Omental fat pad (tissue), 4 donors: ENCODE measurements at places on chromosomes 16 and 17.

- no peak for DNase-seq
Observed at GRCh38 chr17:57608369-57609124, 136.6 kb downstream of the CCDC182 start.

DNA sequence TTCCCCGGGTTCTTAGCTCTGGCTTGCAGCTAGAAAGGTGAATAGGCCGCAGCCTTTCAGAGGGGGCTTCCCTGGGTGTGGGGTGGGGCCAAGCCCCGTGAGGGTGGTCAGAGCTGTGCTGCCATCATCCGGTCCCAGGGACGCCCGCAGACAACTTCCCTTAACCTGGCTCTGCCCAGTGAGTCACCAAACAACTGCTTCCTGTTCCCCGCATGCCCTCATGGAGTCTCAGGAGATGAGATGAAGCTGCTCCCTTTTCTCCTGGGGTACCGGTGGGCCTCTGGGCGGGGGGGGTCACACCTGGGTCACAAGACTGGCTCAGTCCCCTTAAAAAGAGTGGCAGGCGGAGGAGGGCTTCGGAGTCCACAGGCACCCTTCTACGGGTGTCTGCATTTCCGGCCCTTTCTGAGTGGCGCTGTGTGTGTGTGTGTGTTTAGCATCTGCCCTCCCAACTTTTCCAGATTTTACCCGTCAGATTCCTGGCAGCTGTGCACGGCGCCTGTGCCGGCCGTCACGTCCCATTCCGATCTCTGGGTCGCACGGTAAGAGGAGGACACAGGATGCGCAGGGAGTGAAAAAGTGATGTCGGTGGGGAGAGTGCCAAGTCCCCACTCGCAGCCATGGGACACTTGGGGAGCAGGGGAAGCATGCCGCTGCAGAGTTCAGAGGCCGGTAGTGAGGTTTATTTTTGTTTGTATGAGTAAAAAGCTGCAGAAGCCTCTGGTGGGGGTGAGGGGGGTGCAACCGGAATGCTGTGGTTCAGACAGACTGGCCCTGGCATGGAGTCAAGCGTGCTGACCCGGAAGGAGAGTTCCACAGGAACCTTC is 16.8 kb downstream of the HIC1 start:
- no peak for DNase-seq

DNA sequence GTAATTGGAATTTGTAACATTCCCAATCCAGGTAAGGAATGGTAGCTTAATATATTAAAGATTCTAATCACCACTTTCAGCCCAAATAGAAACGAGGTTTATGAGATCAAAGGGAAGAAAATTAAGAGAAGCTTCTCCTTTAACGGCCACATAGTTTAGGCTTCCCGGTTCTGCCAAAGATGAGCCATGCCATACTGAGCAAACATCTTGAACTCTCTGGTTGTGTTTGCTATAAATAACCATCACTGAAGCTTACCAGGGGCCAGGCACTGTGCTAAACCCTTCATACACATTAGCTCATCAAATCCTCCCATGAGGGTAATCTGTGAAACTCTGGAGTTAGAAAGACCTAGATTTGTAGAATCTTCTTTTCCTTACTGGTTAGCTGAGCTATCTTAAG is 2.8 kb downstream of the MYH11 start:
- DNase-seq: no peak

DNA sequence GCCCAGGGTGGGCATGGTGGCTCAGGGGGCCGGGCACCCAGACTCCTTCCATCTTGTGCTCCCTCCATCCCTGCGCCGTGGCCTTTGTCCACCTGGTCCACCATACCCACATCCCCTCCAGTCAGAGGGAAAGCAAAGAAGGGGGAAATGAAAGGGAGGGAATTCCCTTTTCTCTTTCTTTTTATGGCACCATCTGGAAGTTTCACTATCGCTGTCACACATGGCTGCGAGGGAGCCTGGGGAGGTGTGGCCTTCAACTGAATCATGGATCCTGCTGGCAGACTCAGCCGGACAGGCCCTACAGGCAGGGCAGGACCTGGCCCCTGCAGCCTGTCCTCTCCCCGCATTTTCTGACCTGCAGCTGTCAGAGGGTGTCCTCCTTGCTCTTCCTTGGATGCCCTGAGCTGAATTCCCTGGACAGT is 6.2 kb downstream of the SLC12A3 start:
- DNase-seq: no peak

DNA sequence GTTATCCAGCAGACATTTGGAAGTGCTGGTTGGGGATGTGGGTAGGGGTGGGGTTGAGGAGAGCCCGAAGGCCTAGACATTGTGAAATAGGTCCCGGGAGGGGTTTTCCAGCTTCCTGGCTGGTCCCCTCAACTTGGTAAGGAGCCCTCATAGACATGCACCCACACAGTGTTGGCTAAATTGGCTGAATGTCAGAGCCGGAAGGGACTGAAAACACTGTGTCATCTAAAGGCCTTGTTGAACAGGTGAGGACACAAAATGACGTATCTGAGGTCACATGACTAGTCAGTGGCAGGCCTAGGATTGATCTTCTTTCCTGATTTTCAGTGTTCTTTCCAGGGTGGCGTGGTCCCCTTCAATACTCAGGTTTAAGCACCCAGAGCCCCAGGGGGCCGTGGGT is 27.6 kb downstream of the ITGB3 start:
- no peak for DNase-seq

DNA sequence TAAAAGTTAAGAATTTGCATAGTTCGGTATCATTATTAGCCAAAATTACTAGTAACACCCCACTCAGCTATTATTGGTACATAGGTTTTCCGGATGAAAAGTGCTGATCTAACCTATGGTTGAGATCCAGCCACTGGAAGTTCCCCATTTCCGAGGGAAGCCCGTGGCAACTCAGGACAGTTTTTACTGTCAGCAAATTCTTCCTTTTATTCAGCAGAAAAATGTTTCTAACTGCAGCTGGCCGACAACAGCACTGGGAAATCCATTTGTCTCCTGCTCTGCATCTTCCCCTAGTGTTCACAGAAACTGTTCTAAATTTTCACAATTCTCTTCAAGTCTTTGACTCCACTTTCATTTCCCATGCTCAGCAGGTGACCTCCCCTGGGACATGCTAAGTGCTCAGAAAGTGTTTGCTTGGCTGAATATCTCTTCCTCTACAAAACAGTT is 15.5 kb upstream of the MMD start:
- DNase-seq: no peak

DNA sequence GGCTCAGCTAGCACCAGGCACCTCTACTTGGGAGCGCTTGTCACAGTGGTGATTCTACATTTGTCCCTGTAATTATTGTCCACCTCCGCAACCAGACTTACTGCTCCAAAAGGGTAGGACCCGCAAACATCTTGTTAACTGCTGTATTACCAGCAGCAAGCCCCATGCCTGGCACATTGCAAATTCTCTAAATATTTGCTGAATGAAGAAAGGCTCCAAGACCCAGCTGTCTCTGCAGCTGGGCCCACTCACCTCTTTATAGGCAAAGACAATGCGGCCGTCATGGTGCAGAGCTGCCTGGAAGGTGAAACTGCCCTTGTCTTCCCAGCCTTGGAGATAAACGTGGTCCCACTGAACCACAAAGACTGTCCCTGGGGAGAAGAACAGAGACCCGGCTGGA is 44.3 kb downstream of the PLXDC1 start:
- no peak for DNase-seq

DNA sequence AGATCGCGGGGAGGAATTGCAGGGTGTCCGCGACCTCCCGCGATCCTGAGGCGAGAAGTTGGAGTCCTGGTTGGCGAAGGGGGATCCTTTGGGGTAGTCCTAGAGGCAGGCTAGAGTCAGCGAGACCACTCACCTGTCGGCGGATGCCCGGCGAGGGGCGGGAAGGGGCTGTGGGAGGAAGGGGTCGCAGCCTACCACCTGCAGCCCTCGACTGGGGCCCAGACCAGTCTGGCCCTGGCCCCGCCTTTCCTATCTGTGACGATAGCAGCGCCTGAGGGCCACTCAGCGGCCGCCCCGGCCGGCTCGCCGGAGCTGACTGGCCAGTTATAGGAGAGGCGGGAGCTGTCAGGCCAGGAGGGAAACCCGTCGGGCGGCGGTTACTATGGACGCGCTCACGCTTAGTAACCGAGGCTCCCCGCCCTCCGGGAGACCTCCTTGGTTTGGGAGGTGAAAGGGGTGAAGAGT is at the start of gene TEKT3:
TSS of gene TEKT3 (minus strand) at position 213 of the 465 bp plus-strand sequence. CDS start 10,012 bp downstream, outside the sequence.
- DNase-seq: peak; percentile 73

DNA sequence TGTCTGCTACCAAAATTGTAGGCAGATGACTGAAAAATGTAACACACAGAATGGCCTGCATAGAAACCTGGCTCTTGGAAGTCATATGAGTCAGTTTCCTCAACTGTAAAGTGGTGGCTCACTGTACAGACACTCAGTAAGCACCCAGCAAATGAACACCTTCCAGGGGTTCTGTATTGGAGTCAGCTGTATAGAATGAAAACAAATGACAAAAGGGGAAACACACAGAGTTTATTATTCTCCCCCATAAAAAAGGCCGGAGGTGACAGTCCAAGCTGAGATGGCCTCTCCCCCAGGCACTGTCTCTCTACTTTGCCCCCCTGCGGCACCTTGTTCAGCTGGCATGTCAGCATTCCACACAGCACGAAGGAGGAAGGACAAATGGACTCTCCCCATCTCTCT is 6.2 kb upstream of the MEOX1 start:
- no peak for DNase-seq

DNA sequence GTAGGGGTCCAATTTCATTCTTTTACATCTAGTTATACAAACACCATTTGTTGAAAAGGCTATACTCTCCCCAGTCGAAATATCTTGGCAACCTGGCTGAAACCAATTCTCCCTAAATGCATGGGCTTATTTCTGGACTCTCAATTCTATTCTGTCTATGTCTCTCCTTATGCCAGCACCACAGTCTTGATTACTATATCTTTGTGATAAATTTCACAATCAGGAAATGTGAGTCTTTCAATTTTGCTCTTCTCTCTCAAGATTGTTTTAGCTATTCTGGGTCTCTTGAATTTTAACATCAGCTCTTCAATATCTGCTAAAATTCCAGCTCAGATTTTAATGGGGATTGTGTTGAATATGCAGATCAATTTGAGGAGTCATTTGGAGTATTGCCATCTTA is 5.9 kb upstream of the TRIM25 start:
- no peak for DNase-seq

GRCh38 chr17:39404542-39405378 is 3.3 kb upstream of the FBXL20 start:
- DNase-seq: no peak

- DNase-seq: no peak
Observed at GRCh38 chr17:36650096-36650775, 48.9 kb downstream of the MRM1 start.

DNA sequence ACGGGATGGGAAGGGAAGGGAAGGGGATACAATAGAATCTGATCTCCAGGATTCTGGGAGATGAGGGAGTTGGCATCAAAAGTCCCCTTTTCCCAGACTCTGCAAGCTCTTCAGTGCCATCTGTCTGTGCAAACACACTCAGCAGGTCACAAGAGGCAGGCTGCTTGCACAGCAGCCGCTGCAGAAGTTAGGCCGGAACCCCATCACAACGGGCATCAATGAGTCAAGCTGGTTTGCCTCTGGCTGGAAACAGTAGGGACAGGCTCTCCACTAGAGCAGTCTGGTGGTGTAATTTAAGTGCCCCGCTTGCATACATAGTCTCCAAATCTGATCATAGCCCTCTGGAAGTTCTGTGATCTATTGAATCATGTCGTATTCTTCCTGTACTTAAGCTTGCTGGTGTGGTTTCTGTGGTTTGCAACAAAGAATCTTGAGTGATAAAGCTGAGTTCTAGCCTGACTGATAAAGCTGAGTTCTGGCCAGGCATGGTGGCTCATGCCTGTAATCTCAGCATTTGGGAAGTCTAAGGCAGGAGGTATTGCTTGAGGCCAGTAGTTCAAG is 33.7 kb upstream of the KDM8 start:
- no peak for DNase-seq

DNA sequence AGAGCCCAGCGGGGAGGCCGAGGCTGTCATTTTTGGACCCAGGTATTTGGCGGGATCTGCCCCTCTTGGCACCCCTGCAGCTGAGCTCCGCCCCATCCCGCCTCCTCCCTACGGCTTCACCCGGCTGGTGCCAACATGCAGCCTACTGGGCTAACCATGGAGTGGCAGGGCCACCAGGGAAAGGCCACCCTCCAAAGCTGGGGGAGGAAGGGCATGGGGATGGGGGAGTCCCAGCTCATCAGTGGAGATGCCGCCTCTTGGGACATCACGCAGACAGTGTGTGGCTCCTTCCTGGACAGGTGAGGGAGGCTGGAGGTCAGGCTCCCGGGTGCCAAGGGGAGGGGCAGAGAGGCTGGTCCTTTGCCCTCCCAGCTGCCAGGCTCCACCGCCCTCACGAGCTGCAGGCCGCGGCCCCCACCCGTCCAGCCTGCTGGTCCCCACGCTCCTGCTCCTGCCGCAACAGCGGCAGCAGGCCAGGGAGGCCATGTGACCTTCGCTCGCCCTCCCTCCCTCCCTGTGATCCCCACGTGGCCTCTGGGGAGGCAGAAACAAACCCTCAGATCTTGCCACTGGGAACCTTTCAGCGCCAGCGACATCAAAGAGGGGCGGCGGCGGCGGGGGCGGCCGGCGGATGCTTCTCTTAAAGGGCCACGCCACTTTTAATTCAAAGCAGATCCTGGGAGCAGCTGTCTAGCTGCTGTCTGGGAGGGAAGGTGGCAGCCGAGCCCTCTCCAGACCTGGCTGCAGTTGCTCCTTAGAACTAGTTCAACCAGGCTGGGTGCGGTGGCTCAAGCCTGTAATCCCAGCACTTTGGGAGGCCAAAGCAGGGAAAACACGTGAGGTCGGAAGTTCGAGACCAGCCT is 6.8 kb upstream of the NOTUM start:
- DNase-seq: no peak

GRCh38 chr16:31529108-31529936 is 1.6 kb downstream of the AHSP start:
- no peak for DNase-seq

- no peak for DNase-seq
Observed at GRCh38 chr16:21267298-21267697, 10.8 kb downstream of the CRYM start.

DNA sequence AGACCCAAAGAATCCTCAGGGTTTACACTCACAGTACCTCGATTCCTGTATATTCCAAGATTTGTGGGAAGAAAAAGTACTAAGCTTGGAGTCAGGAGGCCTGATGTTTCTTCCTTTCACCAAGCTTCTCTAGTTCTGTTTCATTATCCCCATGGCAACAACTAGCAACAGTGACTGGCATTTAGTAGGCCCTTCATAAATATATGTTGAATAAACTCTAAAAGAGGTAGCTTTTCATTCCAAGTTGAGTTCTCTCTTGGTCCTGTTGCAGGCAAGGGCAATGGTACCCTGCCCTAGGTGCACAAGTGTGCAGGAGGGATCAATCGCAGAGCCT is 527 bp upstream of the UBE2Z start:
- no peak for DNase-seq

DNA sequence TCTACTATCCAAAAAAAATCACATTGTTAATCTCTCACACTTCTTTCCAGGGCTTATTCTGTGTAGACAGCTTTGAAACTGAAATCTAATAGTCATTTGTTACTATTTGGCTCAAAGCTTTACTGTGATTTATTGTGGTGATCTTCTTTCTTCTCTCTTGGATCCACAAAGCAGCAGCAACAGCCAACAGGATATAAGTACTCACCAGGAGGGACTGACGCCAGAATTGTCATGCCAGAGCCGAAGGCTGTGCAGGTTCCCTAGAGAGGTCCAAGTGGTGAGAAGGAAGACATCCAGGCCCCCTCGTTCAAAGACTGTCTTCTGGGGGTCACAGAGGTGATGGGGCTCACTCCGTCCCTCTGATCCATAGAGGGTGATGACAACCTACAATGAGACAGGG is 33.3 kb downstream of the PKD1L3 start:
- no peak for DNase-seq
